ENCODE measurements at places on chromosomes 7 and 10.
A peak's percentile ranks its signal among the peaks of the same experiment; 100 is the strongest.

- DNase-seq, result peak; percentile 0
Measured at GRCh38 chr10:44619975-44620374, 235.1 kb upstream of the CXCL12 start.

- no peak for DNase-seq
Measured at GRCh38 chr10:123479640-123480039, 186.5 kb upstream of the GPR26 start.

DNA sequence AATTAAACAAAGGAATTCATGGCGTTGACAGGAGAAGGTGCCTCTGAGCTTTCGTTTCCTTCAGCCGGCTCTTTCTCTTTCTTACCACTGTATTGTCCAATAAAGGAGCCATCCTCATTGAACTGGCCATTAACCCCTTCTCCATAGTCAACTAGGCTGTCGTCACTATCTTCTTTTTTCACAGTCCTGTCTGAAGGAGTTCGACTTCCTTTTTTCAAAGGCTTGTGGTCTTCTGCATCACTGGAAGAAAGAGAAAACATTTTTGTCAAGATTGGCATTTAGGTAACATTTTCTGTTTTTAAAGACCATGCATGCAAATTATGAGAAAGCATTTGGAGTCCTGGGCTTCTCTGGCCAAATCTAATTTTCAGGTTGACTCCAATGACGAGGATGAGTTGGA is 19.7 kb upstream of the LAMB4 start:
- peak; percentile 3 for DNase-seq

DNA sequence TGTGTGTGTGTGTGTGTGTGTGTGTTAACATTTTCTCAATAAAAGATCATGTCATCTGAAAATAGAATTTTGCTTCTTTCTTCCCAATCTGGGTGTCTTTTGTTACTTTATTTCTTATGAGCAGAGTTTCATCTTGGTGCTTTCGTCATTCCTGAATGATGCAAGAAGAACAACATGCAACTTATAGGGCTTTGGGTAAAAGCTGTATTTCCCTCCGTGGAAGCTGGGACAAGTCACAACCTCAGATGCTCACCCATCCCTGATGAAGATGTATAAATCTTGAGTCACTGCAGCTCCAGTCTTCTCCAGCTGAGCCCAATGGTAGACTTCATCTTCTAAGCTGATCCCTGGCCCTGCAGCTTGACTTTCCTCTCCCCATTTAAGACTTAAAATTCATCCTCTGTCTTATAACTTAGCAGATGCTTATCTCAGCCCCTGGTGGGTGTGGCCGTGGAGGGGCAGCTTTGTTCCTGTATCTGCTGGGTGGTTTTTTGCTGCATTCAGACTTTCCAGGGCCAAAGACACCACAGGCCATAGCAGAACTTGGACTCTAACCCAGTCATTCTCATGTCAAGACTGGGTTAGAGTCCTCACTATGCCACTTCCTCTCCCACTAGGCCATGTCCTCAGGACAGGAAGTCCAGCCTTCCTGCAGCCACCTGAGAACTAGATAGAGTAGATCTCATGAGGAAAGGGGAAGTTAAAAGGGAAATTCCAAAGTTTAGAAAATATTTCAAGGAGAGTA is 356.4 kb downstream of the TNS3 start:
- DNase-seq, result peak; percentile 64

DNA sequence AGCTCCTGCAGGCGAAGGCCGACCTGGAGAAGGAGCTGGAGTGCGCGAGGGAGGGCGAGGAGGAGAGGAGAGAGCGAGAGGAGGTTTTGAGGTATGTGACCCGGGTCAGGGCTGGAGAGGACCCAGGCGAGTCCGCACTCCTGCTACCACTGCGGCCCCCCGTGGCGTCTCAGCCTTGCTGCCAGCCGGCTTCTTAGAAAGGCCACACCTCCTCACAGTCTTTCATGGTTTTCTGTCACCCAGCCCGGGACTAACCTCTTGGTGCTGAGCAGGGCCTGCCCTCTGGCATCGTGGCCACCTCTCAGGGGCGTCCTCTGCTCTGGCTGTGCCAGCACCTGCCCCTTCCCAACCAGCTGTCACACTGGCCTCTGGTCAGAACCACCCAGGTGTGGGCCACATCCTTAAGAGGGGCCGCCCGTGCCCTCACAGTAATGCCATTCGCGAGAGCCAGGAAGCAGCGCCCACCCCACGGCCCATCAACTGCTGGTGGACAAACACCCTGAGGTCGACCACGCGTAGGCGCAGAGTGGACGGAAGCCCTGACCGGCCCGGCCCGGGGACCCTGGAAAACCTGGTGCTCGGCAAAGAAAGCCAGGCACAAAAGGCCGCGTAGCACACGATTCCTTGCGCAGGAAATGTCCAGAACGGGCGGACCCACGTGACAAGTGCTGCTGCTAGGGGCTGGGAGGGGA is 34.4 kb downstream of the IQCE start:
- no peak for DNase-seq

DNA sequence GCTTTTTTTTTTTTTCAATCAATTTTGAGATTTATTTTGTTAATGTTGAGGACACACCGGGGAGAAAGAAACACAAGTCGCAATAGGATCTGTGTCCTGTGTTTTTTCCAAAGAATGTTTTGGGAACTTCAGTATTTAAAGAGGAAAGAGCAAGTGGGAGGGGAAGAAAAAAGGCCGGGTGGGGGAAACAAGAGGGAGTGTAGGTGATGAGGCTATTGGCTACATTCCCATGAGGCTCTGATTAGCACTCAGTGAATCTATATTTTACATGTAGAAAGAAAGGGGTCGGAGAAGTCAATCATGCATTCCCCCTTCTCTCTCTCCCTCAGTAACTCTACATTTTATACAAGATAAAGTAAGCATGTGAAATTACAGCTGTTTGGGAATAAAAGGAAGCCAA is 4.1 kb downstream of the ZNF680 start:
- no peak for DNase-seq

GRCh38 chr7:1225441-1226185 is 7.1 kb upstream of the UNCX start:
- DNase-seq, result peak; percentile 42

Data from suppressor macrophage treated with lipopolysaccharide for 4 hours (primary cell).